Activated naive CD4-positive, alpha-beta T cell treated with anti-CD3 and anti-CD28 coated beads, Interleukin-2, amount 50 U/mL, for 72 hours (primary cell): ENCODE measurements at places on chromosomes 1 and 21. TPM values are rescaled to one million over a fixed set of nuclear protein-coding genes. Genes with fewer than 3 reads are reported as not detected.

The AQP10 gene
- not detected for total RNA-seq

DNA sequence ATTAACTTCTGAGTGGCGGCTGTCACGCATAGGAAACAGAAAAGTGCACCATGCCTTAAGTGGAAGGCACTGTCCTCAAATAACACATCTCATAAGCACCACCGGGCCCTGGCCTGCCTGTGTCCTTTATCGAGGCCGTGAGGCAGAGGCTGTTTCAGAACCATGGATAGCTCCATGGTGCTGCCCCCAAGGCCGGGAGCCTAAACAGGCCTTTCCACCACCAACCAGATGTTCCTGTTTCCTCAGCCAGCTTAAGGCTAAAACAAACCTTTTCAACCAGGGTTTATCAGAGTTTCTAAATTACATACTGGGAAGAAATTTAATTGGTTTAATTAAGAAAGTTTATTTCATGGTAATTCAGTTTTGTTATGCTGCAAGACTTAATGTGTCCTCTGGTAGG, 114.4 kb downstream of the DMRTA2 start:
- DNase-seq = no peak

- peak; percentile 24 for DNase-seq
These were observed 30.8 kb upstream of the PTGFRN start for GRCh38 chr1:116878804-116879477.

DNA sequence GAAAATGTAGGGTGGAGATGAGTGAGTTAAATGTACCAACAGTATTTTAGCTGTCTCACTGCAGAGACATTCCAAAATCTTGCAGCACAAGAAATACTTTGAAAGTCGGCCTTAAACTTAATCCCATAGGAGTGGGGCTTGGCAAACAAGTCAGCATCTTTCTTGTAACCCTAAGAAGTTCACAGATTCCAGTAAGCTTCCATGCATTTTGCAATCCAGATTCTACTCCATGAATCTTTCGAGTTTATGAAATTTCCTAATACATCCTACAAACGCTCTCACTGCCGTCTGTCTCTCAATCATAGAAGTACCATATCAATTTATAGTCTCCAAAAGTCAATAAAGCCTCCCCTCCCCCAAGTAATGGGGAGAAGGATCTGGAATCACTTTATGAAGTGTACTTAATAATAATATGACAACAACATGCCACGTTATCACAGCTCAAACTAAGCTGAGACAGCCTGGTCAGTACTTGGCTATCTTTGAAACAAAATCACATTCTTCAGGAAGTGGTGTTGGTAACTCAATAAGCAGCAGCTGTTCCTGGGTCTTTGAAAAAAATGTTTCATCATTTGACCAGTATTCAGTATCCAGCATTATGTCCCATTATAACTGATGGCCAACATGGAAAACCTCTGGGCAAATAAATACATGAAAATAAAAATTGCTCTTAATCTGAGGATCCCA, 317.4 kb upstream of the RUNX1 start:
- no peak for DNase-seq

GRCh38 chr1:246404078-246404477, 103.0 kb downstream of the SMYD3 start:
- DNase-seq = no peak

GRCh38 chr1:154567386-154568156, at the start of gene CHRNB2:
Gene CHRNB2, plus strand, starts transcription at chr1:154567778. Its CDS starts 267 bp downstream, at chr1:154568045.
- peak; percentile 66 for DNase-seq

DNA sequence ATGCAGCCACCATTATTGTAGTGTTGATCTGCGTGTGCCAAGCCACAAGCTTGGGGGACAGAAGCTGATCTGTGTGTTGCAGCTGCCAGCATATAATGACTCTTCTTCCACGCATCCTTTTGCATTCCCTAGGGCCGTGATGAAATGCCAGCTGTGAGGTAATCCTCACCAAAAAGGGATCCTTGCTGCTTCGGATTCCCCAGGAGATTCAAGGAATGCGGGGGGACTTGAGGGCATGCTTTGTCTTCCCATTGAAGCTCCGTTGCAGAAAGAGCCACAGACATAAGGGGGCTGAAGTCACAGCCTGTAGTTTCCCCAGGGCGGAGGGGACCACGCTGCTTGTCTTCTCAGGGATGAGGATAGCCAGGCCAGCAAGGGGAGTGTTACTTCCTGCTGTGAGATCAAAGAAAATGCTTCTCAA, 281.6 kb upstream of the FMN2 start:
- no peak for DNase-seq

- no peak for DNase-seq
These were observed 1009.0 kb downstream of the PLA2G4A start for GRCh38 chr1:187837787-187838186.

DNA sequence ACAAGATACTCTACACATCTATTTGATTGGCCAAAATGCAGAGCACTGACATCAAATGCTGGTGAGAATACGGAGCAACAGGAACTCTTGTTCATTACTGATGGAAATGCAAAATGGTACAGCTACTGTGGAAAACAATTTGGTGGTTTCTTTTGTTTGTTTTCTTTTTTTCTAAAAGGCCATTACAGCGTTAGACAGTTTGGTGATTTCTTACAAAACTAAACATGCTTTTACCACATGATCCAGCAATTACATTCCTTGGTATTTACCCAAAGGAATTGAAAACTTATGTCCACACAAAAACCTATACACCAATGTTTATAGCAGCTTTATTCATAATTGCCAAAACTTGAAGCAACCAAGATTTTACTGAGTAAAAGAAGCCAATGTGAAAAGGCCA, 66.4 kb upstream of the FBXO28 start:
- no peak for DNase-seq

The SYT11 gene
- total RNA-seq = 21.5 TPM

DNA sequence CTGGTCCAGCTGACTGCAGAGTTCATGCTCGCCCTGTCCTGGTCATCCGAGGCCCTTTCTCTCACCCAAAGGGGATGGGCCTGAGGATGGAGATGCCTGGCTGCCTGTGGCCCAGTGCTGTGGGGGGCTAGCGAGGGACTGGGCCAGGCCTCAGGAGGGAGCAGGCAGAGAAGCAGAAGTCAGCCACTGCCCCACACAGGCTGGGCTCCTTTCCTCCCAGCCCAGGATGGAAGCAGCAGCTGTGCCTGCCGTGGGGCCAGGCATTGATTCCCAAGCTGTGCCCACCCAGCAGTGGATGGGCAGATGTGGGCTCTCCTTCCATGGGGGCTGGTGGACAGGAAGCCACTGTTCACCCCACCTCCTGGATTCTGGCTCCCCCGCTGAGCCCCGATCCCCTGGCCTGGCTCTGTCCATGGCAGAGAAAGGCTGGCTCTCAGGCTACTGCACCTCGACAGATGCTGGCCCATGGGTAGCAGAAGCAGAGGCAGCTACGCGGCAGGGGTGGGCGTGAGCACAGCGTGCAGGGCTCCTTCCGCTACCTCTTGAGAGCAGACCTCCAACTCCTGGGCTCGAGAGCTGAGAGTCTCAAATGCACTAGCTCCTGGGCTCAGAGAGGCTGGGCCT, 24.6 kb downstream of the RUNX3 start:
- no peak for DNase-seq

DNA sequence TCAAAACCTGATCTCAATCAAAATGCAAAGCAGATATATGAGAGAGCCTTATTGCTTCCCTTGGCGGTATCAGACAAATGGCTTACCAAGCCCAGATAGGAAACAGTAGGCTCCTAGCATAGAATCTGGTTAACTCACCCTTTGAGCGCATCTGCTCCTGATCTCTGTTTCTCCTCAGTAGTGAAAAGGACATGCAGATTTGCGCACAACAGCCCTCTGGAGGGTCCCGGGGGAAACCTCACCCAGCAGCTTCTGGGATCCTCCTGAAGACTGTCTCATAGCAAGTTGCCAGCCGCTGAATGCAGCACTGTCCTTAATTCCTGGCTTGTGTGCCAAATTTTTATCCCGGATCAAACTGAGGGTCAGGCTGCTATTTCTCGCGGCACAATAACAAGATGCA, 192.2 kb downstream of the FASLG start:
- DNase-seq = no peak
